ENCODE measurements at places on chromosomes 7 and 10.
A peak's percentile ranks its signal among the peaks of the same experiment; 100 is the strongest.

DNA sequence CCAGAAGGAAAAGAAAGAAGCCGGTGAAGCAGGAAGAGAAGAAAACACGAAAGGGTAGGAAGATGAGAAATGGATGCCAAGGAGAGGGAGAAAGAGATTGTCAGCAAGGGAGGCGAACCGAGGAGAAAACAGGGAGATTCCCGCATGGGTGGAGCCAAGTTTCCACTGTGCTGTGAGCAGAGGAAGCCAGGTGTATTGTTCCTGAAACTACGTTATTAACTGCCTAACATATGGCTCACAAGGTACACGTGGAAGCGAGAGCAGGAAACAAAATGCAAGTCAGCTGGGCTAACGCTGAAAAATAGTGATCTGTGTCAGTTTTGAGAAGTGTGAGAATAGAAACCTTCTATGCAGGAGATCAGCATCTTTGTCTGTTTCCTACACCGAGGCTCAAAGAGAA lies 20.4 kb upstream of the HIPK2 start:
- no peak for DNase-seq

GRCh38 chr10:112650588-112651030 lies 203.6 kb downstream of the VTI1A start:
- no peak for DNase-seq

DNA sequence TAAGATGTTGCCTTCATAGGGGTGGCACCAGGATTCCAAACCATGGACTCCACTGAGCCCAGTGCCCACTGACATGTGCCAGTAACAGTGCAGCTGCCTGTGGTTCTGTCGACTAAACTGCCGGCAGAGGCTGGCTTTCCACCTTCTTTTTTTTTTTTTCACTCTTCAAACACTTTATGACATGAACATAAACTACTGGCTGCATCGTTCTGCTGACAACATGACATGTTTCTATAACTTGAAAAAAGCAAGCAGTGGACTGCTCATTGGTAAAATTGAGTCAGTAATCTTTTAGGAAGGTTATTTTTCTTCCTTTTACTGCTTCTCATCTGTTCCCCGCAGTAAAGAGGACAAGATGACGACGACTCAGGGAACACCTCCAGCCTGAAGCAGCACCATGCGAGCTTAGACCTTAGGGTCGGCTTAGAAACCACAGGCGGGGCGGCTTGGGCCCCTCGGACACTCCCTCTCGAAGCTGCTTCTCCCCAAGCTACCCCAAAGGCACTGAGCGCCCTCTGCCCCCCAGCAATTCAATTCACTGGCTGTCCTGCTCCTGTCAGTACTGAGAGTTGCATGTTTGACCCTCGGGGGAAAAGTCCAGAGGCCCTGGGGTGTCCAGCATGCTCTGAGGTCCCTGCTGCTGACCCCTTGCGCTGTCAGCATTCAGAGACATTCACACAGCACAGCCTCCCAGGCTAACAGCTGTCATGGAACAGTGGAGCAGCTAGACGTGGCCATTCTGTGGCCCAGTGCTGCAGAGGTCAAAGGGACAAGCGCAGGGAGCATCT lies 112.5 kb downstream of the EGFR start:
- DNase-seq = no peak

DNA sequence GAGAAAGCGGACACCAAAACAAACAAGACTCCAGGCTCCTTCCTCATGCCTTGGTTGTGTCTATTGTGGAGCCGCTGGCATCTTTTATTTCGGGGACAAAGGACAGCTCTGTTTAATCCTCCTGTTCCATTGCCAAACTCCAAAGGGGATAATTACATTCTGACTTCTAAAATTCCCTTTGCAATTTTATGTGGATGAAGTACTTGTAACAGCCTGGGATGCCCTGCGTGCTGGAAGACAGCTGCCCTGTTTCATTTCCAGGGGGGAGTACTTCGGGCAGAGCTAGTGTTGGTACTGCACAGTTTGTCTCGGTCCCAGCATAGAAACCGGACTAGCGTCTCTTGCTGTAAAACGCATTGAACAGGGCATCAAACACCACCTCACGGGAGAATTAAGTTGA lies 90.9 kb downstream of the BAMBI start:
- no peak for DNase-seq

DNA sequence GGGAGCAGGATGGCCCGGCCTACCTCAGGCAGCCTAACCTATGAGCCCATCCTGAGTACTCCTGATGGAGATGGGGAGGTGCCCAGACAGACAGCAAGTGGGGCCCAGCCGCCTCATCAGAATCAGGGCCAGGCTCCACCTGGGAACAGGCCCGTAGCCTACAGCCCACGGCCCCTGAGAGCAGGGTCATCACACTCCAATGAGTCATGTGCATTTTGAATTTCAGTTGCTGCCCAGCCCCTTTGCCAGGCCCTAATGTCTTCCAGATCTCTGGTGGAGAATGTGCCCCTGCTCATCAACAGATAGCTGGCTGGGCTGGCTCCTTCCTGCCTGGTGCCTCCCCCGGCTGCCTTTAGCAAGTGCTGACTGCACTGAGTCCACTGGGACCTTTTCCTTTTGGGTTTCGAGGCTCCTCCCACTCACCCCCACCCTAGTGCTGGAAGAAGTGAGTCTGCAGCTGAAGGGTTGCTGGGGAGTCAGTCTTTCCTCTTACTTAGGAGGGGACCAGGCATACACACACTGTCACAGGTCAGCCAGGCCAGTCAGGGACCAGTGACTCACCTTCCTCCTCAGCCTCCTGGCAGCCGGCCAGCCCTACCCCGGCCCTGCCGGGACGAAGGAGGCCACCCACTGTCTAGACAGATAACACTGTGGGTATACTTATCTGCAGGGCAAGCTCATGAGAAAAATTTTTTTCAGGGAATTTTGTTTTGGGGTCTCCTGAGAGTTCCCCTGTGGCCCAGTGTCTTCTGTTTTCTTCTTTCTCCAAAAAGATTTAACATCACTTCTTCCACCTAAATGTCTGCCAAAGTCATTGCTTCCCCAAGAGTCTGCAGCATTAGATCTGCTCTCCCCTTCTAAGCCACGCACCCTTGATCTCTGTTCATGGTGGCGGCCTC lies 9.1 kb upstream of the ASIC3 start:
- DNase-seq = peak; percentile 36

GRCh38 chr10:117005527-117006055 lies 604 bp upstream of the SHTN1 start:
- no peak for DNase-seq

GRCh38 chr10:86443069-86443468 lies 76.5 kb upstream of the GRID1 start:
- DNase-seq = no peak

GRCh38 chr7:25625306-25625992 lies 397.2 kb upstream of the NPVF start:
- DNase-seq = no peak

DNA sequence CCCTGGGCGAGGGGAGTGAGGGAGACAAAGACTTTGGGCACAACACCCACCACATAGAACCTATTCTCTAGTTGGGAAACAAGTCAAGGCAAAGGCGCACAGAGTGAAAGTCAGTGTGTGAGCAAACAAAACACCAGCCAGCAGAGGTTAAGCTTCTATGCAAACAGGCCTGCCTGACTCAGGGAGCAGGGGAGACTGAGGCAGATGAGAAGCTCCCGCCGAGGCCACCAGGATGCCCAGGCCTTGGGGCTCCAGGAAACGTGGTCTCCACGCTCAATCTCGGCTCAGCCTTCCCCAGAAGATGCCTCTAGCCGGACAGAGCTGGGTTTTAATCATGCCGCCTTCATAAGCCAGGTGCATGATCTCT lies 74.1 kb upstream of the KCNMA1 start:
- no peak for DNase-seq

- DNase-seq = no peak
Measured at GRCh38 chr7:91137153-91137787, 127.0 kb upstream of the FZD1 start.

- no peak for DNase-seq
Measured at GRCh38 chr10:63665670-63666134, 144.5 kb downstream of the REEP3 start.

- DNase-seq = no peak
Measured at GRCh38 chr7:4052130-4052529, 630.0 kb upstream of the FOXK1 start.

GRCh38 chr7:25849500-25850184 lies 302.4 kb upstream of the NFE2L3 start:
- DNase-seq = no peak

GRCh38 chr7:126780993-126781392 lies 471.7 kb downstream of the GRM8 start:
- DNase-seq = no peak

- no peak for DNase-seq
Measured at GRCh38 chr7:80347173-80347572, 164.7 kb downstream of the GNAT3 start.

GRCh38 chr7:19725770-19726169 lies 16.9 kb upstream of the POLR1F start:
- no peak for DNase-seq

DNA sequence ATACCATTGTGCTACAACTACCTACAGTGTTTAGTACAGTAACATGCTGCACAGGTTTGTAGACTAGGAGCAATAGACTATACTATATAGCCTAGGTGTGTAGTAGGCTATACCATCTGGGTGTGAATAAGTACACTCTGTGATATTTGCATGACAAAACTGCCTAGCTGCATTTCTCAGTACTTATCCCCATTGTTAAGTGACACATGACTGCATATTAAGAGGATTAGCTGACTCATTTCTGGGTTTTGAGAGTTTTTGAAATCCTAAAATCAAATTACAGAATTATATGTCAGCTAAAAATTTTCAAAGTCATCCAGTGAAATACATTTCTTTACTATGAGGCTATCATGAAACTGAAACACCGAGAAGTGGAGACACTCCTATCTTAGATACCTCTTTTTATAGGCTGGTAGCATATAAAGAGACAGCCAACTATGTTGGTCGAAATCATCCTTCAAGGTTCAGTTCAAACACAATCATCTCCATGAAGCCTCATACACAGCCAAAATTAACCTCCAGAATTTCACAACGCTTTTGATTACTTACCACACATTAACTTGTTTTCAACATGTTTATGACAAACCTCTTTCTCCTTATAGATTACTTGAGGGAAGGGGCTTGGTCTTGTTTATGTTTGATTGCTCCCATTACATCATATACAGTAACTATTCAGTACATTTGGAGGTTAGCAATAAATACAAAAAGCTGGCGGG lies 89.8 kb upstream of the ANK3 start:
- no peak for DNase-seq

DNA sequence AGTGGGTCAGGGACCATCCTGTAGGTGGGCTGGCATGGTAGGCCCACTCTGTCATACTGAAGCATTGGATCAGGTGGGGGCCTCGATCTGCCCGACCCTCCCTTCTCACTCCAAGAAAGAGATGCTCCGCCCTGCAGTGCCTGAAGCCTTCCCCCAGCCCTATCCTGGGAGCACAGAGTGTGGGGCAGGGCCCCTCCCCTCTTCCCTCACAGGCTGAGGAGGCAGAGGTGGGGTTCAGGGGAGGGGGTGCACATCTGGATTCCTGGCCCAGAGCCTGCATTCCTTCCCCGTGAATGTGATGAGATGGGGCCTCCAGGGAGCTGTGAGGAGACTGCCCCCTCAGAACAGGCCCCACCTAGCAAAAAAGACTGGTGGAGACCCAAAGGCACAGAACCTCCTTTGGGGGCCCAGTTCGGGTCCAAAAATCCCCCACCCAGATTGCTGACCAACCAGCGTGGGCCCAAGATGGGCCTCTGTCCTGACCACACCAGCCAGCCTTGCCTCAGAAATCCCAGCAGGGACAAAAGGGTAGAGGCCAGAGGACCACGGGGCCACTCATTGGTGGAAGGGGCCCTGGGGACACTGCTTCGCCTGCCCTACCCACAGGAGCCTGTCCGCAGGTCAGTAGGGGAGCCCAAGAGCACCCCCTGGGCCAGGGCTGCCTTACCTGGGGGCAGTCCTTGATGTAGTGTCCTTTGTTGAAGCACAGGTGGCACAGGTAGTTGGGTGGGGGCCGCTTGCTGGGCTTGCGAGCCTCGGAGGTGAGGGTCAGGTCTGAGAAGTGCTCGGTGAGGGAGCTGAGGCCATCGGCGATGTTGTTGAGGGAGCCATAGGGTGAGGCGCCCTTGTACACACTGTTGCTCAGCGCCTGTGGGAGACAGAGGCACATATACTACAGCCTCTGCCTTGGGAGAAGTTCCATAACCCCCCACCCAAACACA lies 13.3 kb downstream of the ZCCHC24 start:
- no peak for DNase-seq

GRCh38 chr7:128381161-128381821 lies 19.8 kb upstream of the PRRT4 start:
- DNase-seq = no peak

GRCh38 chr10:77348082-77348481 lies 289.5 kb downstream of the KCNMA1 start:
- no peak for DNase-seq

DNA sequence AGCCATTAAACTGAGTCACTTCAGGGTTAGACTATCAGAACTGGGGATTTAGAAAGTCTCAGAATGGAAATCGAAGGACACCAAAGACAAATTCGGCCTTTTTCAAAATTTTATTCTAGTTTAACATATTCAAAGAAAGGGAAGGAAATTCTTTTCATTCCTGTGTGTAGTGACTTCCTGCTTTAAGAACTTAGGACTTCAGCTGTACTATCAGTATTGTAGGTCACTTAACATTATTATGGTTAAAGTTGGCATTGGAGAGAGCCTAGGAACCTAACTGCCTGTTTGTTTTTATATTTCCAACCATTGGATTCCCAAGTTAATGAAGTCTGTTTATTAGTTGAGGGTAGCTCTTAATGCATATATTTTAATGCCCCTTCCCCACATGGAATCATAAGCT lies 63.7 kb downstream of the PTEN start:
- no peak for DNase-seq

DNA sequence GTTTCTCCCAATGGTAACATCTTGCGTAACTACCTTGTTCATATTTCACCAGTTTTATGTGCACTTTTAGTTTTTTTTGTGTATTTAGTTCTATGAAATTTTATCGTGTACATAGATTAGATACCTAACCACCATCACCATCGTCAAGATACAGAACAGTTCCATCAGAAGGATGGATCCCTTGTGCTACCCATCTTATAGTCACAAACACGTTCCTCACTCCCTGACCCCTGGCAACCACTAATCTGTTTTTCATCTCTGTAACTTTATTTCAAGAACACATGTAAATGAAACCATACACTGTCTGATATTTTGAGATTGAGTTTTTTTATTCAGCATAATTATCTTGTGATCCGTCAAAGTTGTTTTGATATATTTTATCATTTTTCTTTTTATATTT lies 29.9 kb downstream of the FANK1 start:
- no peak for DNase-seq

- no peak for DNase-seq
Measured at GRCh38 chr7:149245244-149245643, 5.8 kb downstream of the ZNF212 start.

- DNase-seq = no peak
Measured at GRCh38 chr10:14063531-14064285, 267.0 kb downstream of the FRMD4A start.

GRCh38 chr7:101815826-101816594 lies 1.4 kb upstream of the CUX1 start:
- peak; percentile 61 for DNase-seq

- no peak for DNase-seq
Measured at GRCh38 chr7:136912339-136912738, 43.9 kb downstream of the CHRM2 start.

GRCh38 chr10:93999401-93999851 lies 5.7 kb downstream of the PLCE1 start:
- no peak for DNase-seq

GRCh38 chr10:79193694-79194382 lies 125.1 kb downstream of the ZMIZ1 start:
- DNase-seq = no peak
